Hepatocyte (in vitro differentiated cells): ENCODE measurements at places on chromosomes 7 and 10. TPM values are rescaled to one million over a fixed set of nuclear protein-coding genes. Genes with fewer than 3 reads are reported as not detected.

The UTF1 gene
- not detected in 2 replicates for polyA plus RNA-seq

The FAM13C gene
- polyA plus RNA-seq, result 0.73 and 2.2 TPM in 2 replicates

The NCF1 gene
- polyA plus RNA-seq, result 0.42 and 1.2 TPM in 2 replicates

The UPK3B gene
- polyA plus RNA-seq, result 90.6 and 159 TPM in 2 replicates

The WNT16 gene
- polyA plus RNA-seq, result 0.52 and 0.58 TPM in 2 replicates

The ZNF425 gene
- 3.3 and 4.2 TPM in 2 replicates for polyA plus RNA-seq

The RBP3 gene
- 1.1 and 1.3 TPM in 2 replicates for polyA plus RNA-seq

The ATRNL1 gene
- polyA plus RNA-seq, result 3.7 and 5.9 TPM in 2 replicates

The SFRP4 gene
- 1.2 and 1.3 TPM in 2 replicates for polyA plus RNA-seq

The CUEDC2 gene
- polyA plus RNA-seq, result 77.9 and 79.9 TPM in 2 replicates

The EBLN1 gene
- polyA plus RNA-seq, result not detected in 2 replicates

The HTR5A gene
- not detected in 2 replicates for polyA plus RNA-seq

The TDRD1 gene
- not detected in 2 replicates for polyA plus RNA-seq

The SPDYE6 gene
- polyA plus RNA-seq, result 0.68 and 1.0 TPM in 2 replicates

The MRPL32 gene
- 59.9 and 69.2 TPM in 2 replicates for polyA plus RNA-seq

The PNLIPRP1 gene
- 0.39 TPM in 1 of 2 replicates, not detected in the other for polyA plus RNA-seq

The NPSR1 gene
- polyA plus RNA-seq, result not detected in 2 replicates

The NEBL gene
- polyA plus RNA-seq, result 6.3 and 9.9 TPM in 2 replicates
